ENCODE measurements at places on chromosomes 4 and X. TPM values are rescaled to one million over a fixed set of nuclear protein-coding genes. Genes with fewer than 3 reads are reported as not detected.

DNA sequence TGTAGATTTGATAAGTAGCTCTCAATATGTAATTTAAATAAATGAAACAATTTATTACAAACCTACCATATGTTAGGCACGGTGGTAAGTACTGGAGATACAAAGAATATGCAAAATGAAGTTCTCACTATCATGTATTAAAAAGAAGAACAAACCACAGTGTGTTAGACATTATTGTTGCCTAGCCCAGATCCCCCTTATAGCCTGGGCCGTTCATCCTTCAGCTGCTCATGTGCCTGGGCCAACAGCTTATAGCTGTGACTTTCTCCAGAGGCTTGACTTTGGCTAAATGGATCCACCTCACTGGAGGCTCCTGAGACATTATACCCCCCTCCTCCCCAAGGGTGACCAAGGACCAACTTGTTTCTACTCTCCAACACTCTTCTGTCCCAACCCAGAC is 29.8 kb upstream of the CCNG2 start:
- H3K4me3 ChIP-seq = no peak overlapping the region
- no peak for DNase-seq
- no peaks in the 10 kb centered on the region for H3K36me3 ChIP-seq
- H3K4me1 ChIP-seq = no peaks in the 10 kb centered on the region
- peaks cover 4% of the 10 kb centered on the region for H3K27me3 ChIP-seq
- no peak overlapping the region for H3K27ac ChIP-seq

Gene GLUD2
- 1.6 TPM for total RNA-seq

GRCh38 chr4:53514509-53514908 is 76.8 kb downstream of the LNX1 start:
- no peak overlapping the region for H3K27ac ChIP-seq
- no peaks in the 10 kb centered on the region for H3K36me3 ChIP-seq
- H3K27me3 ChIP-seq = no peaks in the 10 kb centered on the region
- H3K4me1 ChIP-seq = no peaks in the 10 kb centered on the region

Gene MAP7D3
- total RNA-seq = 11.4 TPM

DNA sequence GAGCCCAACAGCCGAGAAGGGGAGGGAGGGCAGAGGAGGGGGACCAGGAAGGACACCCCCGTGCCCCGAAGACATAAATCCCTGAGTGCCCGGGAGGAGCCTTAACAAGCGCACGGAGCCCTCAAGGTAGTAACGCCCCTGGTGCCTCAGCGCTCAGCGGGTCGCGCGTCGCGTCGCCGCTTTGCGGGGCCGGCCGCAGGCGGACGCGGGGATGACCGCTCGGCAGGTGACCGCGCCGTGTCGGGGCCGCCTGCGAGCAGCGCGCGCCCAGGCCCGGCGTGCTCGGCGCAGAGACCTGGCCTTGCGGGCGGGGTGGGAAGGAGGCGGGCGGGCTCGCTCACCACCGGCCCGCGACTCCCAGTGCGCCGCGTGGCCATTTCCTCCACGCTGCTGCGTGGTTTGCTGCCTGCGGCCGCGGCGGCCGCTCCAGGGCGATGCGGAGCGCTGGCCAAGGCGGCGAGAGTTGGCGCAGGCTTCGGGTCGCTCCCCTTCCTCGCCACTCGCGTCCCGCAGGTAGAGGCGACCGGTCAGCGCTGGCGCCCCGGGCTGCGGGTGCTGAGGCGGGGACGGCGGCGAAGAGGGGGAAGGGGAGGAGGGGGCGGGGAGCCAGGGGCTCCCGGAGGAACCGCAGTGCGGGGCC is 632 bp downstream of the CCSER1 start:
- peak; percentile 11 for DNase-seq
- no peaks in the 10 kb centered on the region for H3K36me3 ChIP-seq
- H3K4me1 ChIP-seq = no peaks in the 10 kb centered on the region
- H3K4me3 ChIP-seq = peak overlapping the region; percentile 53
- no peak overlapping the region for H3K27ac ChIP-seq

- H3K27me3 ChIP-seq = no peaks in the 10 kb centered on the region
- no peak overlapping the region for H3K4me3 ChIP-seq
- DNase-seq = no peak
- H3K27ac ChIP-seq = no peak overlapping the region
- peaks cover 26% of the 10 kb centered on the region for H3K4me1 ChIP-seq
These were observed 36.1 kb upstream of the CLDN24 start for GRCh38 chr4:183358215-183358755.

DNA sequence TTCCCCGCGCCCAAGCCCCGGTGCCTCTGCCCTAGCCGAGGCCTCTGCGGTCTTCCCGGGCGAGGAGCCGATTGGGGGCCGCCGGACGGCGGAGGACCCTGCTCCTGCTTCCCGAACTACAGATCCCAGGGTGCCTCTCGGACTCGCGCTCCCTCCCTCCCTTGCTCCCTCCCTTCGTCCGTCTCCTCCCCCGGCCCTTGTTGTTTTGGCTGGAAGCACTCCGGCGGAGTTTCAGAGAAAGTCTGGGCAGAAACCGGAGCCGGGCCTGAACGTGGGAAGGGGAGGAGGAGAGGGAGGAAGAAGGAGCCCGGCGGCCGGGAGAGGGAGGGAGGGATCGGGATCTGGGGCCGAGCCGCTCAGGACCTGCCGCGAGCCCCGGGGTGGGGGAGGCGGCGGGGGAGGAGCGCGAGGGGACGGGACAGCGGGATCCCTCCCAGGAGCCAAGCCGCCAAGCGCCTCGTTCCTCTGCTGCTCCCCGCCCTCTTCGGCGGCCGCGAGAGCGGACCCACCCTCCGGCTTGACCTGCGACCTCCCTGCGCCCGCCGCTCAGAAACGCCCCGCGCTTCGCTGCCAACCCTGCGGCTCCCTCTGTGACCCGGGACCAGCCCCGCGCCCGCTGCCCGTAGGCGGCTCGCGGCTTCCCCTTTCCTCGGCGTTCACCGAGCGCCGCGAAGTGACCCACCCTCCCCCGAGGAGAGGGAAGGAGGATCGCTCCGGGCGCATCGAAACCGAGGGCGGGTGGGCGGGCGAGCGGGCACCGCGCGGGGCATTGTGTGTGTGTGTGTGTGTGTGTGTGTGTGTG is 496 bp upstream of the GAB1 start:
- DNase-seq = peak; percentile 90
- no peaks in the 10 kb centered on the region for H3K36me3 ChIP-seq
- no peaks in the 10 kb centered on the region for H3K27me3 ChIP-seq
